EL (cell line): ENCODE measurements at places on chromosomes 5 and 9.

- no peak for DNase-seq
Observed at GRCh38 chr9:95679874-95680273, 163.1 kb upstream of the PTCH1 start.

- peak; percentile 99 for DNase-seq
Observed at GRCh38 chr5:95861221-95861863, 38.8 kb upstream of the GLRX start.

- no peak for DNase-seq
Observed at GRCh38 chr9:130120832-130121231, 51.4 kb upstream of the NCS1 start.

GRCh38 chr5:140310434-140310833, 7.5 kb upstream of the PFDN1 start:
- DNase-seq: no peak

DNA sequence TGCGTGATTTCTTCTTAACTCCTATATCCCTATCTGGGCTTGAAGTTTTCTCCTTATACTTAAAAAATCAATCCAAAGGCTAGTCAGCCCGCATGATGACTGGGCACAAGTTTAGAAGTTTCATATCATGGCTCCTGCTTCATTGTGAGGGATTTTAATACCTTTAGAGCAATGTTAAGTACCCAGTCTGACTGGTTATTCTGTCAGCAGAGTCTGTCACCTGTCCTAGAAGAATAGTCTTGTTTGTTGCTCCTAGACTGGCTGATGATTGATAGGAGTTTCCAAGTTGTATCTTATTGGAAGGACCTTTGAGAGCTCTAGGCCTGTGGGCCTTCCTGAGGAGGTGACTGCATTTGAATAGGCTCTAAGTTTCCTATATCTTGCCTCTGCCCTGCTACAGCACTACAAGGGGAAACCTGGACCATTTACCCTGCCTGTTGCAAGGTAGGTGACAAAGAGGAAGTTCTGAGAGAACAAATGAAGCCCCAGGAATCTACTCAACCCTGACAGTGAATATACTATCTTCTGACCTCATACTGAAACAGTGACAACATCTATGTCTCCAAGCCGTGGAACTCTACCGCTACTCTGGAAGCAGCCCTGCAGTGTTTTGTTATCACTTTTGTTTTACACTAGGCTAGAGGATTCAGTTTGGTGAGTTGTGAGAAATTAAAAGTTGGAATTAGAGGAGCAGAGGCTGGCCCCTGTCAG, 66.5 kb downstream of the F2RL2 start:
- DNase-seq: no peak

GRCh38 chr5:113099822-113100221, 123.2 kb downstream of the DCP2 start:
- no peak for DNase-seq
